Right cardiac atrium (tissue), 5 donors: ENCODE measurements at places on chromosomes 2 and 18.

- no peak for DNase-seq
Observed at GRCh38 chr18:23971666-23972230, 42.8 kb upstream of the TTC39C start.

GRCh38 chr2:67865917-67866316 lies 196.9 kb downstream of the C1D start:
- no peak for DNase-seq

- DNase-seq, result no peak
Observed at GRCh38 chr18:68121826-68122225, 593.1 kb downstream of the TMX3 start.

DNA sequence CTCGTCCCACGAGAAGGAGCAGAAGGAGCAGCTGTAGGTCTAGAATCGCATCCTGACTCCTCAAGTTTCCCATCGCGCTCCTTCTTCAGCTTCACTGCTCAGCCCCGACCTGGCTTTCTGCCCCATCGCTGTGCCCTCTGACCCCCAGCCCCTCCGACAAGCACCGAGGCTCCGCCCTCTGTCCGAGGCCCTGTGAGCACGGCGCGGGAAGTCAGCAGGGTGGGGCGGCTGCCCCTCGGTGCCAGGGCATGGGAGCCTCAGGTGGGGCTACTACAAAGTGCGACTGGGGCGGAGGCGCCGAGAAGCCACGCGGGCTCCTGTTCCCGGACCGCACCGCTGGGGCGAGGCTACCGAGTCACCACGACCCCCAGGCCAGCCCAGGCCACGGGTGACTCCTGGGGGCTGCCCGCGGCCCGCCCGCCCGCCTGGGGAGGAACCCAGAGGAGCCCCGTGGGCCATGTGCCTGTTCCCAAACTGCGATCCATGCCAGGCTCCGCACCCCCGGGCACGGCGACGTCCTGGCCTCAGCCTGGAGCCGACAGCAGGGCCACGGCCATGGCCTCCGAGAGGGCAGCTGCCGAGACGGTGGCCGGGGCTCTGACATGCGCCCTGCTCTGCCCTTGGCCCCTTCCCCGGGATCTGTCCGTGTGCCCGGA lies 36.6 kb upstream of the ID2 start:
- DNase-seq, result no peak

DNA sequence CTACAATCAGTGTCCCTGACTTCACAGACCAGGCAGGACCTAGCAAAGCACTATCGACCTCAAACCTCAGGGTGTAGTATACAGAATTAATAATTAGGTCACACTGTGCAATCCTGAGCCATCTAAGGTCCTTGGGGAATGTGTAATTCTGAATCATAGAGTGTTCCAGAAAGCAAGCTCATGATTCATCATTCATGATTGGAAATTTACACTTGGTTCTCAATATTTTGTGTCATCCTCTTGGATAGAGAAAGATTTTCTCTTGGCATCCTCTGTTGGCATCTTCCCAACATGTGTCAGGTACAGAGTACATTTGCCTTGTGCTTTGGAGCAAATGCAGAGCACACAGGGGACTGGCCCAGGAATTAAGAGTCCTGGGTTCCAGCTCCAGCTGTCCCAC lies 245.0 kb upstream of the NT5C1B start:
- no peak for DNase-seq

DNA sequence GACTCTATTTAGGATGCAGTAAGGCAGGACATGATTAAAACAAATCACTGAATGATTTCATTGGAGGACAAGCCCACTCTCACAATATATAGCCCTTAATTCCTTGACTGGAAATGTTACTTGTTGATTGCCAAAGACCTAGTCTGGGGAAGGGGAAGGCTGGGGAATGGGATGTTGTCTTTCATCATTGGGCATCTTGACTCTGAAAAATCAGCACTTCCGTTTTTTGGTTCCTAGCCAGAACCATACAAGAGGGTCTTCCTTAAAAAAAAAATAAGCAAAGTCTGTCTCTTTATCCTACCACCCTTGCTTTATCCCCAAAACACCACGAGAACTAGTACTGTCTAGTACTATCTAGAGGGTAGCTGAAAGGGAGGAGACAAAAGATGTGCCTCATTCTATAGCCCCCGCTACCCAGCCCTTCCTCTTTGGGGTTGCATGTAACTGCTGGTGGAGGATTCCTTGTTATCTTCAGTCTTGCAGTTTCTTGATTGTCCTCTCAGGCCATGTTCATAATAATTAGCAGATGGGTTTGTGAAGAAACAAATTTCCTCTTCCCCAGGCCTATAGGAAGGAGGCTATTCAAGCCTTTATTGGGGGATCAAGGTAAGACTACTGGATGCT lies 55.8 kb downstream of the NEMP2 start:
- DNase-seq, result no peak

GRCh38 chr2:135662088-135662487 lies 79.6 kb upstream of the UBXN4 start:
- no peak for DNase-seq

DNA sequence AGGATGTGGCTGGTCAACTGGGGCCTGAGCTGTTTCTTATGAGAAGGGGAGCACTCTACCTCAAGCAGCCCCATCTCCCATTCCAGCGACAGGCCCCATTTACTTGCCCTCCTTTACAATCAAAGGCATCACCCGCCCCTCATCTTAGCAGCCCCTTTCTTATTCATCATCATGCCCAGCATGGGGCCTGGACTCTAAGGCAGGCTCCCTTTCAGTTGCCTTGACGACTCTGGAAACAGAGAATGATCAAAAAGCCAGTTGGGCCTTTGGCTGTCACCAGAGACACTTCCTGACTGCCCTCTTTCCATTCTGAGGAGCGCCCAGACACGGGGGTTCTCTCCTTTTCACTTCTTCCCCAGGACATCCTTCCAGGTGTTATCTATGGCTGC lies 11.2 kb downstream of the CELF4 start:
- DNase-seq, result no peak

DNA sequence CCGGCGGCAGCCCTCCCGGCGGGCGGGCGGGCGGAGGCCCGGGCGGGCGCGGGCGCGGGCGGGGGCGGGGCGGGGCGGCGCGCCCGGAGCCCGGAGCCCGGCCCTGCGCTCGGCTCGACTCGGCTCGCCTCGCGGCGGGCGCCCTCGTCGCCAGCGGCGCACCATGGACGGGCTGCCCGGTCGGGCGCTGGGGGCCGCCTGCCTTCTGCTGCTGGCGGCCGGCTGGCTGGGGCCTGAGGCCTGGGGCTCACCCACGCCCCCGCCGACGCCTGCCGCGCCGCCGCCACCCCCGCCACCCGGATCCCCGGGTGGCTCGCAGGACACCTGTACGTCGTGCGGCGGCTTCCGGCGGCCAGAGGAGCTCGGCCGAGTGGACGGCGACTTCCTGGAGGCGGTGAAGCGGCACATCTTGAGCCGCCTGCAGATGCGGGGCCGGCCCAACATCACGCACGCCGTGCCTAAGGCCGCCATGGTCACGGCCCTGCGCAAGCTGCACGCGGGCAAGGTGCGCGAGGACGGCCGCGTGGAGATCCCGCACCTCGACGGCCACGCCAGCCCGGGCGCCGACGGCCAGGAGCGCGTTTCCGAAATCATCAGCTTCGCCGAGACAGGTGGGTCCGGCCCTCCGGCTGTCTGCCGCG lies at the start of gene INHBB:
INHBB (plus strand) TSS at position 111 of the 641 bp plus-strand sequence; CDS start at position 164, 53 bp downstream.
- DNase-seq, result no peak

DNA sequence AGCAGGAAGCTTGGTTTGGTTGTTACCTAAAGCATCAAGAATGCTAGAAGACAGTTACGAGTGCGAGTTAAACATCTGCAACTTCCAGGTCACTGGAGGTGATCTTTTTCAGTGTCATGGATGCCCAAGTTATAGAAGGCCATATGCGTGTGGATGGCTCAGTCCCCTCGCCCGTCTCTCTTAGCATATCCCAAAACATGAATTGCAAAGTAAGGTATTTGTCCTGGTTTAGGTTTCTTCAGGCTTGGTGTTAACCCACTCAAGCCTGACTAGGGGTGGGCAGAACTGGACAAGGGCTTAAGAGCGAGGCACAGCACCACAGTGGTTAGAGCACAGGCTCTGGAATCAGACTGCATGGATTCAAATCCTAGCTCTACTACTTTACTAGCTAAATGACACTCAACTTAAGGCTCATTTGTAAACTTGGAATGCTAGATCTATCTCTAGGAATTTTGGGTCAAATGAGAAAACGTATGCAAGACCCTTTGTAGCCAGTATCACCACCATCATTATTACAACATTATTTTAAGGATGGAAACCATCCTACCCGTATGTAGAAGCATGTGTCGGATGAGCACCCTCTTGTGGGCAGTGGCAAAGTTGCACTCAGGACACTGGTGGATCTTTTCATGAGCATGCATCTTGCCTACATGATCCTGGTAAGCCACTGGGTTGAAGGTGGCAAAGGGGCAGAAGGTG lies 11.2 kb downstream of the ZNF142 start:
- peak; percentile 33 for DNase-seq

- no peak for DNase-seq
Observed at GRCh38 chr2:238873841-238874240, 26.0 kb downstream of the TWIST2 start.

DNA sequence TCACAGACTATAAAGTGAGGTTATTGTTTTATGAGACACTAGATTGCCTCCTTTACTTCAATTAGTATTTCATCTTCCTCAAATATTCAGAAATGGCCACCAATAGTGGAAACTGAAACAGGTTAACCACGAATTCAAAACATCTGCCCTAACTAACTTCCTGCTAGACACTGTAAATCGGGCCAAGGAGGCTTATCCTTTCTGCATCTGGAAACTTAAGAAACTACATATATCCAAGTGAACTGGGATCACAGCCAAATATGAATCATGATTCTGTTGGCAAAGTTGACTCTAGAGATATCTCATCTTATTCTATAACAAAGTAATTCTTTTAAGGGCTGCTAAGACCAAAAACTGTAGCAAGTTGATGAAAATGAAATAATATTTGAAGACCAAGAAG lies 136.6 kb upstream of the ZC3H15 start:
- DNase-seq, result no peak

- no peak for DNase-seq
Observed at GRCh38 chr2:79200762-79201161, 41.2 kb upstream of the REG3A start.

- no peak for DNase-seq
Observed at GRCh38 chr2:144796936-144797335, 277.0 kb upstream of the ZEB2 start.

DNA sequence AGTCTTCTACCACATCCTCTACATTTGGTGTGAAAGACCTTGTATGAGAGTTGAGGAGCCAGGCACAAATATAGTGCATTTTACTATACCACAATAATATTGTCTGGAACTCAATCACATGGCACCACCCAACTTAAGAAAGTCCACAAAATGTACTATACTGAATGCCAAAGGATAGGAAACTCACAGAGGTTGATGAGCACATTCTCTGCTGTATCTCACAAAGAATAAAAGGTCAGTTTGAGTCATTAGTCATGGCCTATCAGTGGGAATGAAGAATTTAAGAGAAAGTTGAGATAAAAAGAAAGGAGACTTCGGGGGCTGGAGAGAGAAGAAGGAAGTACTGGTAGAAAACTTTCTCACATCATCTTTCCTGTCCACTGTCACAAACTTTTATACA lies 134.3 kb downstream of the RDH14 start:
- no peak for DNase-seq

DNA sequence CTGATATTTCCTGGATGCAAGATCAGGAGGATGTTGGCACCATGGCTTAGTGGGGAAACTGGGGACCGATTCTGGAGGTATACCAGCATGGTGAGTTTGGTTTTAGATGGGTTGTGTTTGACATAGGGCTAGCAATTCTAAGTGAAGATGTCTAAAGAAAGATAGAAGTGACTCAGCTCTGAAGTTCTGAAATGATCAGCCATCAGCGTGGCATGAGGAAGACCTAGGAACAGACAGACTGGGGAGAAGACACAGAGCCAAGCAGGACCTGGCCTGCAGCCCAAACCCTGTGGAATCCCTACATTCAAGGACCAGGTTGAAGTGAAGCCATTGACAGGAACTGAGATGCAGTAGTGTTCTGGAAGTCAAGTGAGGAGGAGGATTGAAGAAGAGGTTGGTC lies 39.8 kb downstream of the HRH4 start:
- DNase-seq, result no peak

DNA sequence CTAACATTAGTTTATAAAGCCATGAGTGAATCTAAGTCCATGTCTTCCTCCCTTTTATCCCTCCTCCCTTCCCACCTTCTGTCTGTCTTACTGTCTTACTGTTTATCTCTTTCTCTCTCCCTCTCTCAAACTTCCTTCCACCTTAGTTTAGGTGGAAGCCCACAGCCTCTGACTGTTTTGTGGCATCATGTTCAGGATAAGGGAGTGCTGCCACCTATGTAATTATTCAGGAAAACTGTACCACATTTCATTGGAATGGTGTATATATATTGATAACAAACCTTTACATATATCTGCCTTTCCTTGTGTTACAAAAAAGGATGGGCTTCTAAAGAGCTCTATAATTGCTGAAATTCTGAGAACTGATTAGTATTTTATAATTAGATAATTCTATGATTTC lies 48.7 kb downstream of the NETO1 start:
- no peak for DNase-seq

DNA sequence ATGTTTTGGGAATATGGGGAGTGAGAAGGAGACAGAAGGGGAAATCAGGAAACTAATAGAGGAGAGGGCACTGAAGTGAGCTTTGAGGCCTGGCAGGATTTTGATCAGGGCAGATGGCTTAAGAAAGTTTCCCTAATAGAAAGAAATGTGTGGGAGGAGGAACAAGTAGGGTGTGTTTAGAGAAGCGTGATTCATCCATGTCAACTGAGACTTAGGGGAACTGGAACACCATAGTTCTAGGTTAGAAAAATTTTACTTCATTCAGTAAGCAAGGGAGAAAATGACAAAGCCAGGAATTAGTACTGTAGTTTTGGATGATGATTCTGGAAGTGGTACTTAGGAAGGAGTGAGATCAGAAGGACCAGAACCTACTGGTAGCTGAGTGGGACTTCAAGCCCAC lies 296.0 kb downstream of the PLCL1 start:
- no peak for DNase-seq

DNA sequence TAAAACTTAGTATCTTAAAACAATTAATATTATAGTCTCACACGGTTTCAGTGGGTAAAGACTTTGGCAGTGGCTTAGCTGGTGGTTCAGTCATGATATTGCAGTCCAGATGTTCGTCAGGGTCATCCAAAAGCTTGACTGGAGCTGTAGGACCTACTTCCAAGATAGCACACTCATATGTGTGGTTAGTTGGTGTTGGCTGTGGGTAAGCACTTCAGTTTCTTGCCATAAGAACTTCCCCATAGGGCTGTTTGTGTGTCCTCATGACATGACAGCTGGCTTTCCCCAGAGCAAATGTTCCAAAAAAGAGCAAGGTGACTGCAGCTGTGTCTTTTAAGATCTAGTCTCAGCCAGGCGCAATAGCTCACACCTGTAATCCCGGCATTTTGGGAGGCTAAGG lies 48.5 kb upstream of the EPC2 start:
- DNase-seq, result no peak

GRCh38 chr2:67845621-67846369 lies 217.0 kb downstream of the C1D start:
- no peak for DNase-seq

DNA sequence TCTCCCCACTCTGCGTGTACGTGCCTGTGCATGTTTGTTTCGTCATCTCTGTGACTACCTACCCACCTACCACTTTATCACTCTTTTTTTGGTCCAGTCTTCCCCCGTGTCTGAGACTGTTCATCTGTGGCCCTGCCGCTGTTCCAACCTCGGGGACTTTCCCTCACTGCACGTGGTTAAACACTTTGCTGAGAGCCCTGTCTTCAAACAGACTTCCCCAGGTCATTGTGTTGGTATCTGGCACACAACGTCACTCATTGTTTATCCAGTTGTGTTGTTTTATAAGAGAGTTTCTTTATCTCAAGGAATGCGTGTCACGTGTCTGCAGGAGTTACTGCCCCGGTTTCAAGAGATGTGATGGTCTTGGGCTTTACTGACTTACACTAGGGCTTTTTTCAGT lies 262.0 kb upstream of the RASGRP3 start:
- DNase-seq, result no peak
